Thymus (tissue), 14 donors: ENCODE measurements at places on chromosomes 12 and 14. TPM values are rescaled to one million over a fixed set of nuclear protein-coding genes. Genes with fewer than 3 reads are reported as not detected.

DNA sequence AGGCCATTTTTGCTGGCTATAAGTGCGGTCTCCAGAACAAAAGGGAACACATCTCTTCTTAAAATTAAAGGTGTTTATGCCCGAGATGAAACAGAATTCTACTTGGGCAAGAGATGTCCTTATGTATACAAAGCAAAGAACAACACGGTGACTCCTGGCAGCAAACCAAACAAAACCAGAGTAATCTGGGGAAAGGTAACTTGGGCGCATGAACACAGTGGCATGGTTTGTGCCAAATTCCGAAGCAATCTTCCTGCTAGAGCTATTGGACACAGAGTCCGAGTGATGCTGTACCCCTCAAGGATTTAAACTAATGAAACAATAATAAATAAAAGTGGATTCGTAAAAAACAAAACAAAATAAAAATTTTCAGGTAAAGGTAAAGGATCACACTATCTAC lies 33.4 kb downstream of the PKP2 start:
- no peak for DNase-seq
- H3K4me3 ChIP-seq = no peak overlapping the region
- no peak overlapping the region for H3K27ac ChIP-seq
- no peaks in the 10 kb centered on the region for H3K27me3 ChIP-seq
- no peaks in the 10 kb centered on the region for H3K4me1 ChIP-seq

- H3K4me3 ChIP-seq = no peak overlapping the region
- no peaks in the 10 kb centered on the region for H3K36me3 ChIP-seq
These were observed 28.0 kb downstream of the DERA start for GRCh38 chr12:15939111-15939510.

The GCH1 gene
- 16.4 TPM for total RNA-seq

DNA sequence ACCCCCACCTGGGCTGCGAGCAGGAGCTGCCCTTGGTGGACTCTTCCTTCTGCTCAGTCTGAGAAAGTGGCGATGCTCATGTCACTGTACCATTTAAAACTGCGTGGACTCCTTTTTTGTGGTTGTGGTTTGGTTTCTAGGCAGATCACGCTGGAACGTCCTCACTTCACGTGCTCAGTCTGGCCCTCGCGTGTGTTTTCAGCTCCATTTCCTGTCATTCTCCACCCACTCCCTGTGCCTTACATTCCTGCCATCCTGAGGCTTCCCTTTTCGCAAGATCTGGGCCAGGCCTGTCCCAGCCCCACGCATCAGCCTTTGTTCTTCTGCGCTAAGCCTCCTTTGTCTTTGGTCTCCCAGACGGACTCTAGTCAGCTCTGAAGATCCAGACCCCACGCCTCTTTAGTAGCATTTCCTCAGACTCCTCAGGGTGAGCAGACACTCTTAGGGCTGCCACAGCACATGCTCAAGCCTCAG lies 105.4 kb downstream of the FBXL14 start:
- peaks cover 8% of the 10 kb centered on the region for H3K36me3 ChIP-seq
- peaks cover 13% of the 10 kb centered on the region for H3K4me1 ChIP-seq
- peak overlapping the region; percentile 5 for H3K27ac ChIP-seq
- no peaks in the 10 kb centered on the region for H3K27me3 ChIP-seq
- no peak overlapping the region for H3K4me3 ChIP-seq
- no peak for DNase-seq
